ENCODE measurements at places on chromosomes 1 and 21.

DNA sequence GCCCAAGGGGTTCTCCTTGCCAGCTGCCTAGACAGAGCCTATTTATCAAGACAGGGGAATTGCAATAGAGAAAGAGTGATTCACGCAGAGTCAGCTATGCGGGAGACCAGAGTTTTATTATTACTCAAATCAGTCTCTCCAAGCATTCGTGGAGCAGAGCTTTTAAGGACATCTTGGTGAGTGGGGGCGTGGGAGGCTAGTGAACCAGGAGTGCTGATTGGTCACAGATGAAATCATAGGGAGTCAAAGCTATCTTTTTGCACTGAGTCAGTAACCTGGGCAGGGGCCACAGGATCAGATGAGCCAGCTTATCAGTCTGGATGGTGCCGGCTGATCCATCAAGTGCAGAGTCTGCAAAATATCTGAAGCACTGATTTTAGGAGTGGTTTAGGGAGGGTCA lies 64.8 kb upstream of the MRPS6 start:
- H3K36me3 ChIP-seq, result no peaks in the 10 kb centered on the region
- H3K27ac ChIP-seq, result no peak overlapping the region
- H3K4me3 ChIP-seq, result no peak overlapping the region
- H3K27me3 ChIP-seq, result no peaks in the 10 kb centered on the region
- H3K4me1 ChIP-seq, result no peaks in the 10 kb centered on the region

DNA sequence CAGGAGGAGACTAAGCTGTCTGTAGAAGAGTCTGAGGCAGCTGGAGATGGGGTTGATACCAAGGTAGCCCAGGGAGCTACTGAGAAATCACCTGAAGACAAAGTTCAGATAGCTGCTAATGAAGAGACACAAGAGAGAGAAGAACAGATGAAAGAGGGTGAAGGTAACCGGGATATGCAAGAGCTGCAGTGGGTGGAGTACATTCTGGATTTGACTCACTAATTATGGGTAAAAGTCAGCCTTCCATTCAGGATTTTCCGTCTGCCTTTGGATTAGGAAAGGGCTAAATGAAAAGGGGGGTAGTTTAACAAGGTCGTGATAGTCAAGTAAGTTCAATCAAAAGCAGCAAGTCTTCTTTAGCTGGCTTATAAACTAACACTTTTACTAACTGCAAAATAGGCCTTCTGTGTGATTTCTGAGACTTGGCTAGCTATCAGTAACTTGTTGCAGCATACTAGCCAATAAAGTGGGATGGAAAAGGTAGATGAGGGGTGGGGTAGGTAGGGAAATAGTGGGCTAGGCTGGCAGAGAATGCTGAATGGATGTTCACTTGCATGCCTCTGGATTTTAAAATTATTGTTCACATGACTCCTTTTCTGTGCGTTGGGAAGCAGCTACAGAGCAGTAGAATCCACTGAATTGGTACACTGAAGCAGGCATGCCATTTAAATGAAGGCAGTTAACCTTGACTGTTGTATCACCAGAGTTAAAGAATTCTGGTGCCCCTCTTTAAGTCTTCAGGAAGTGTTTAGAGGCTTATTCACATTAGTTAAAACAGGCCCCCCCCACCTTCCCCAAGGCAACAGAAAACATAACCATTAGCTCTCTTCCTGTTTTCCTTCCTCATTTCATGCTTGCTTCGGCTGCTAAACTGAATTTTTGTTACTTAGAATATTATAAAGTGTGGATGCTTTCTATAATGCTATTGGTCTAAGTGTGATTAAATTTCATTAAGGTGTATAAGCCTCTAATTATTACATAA lies 15.4 kb downstream of the CCDC17 start:
- no peak for DNase-seq
- H3K4me1 ChIP-seq, result peaks cover 8% of the 10 kb centered on the region
- no peak overlapping the region for H3K27ac ChIP-seq
- H3K27me3 ChIP-seq, result no peaks in the 10 kb centered on the region

DNA sequence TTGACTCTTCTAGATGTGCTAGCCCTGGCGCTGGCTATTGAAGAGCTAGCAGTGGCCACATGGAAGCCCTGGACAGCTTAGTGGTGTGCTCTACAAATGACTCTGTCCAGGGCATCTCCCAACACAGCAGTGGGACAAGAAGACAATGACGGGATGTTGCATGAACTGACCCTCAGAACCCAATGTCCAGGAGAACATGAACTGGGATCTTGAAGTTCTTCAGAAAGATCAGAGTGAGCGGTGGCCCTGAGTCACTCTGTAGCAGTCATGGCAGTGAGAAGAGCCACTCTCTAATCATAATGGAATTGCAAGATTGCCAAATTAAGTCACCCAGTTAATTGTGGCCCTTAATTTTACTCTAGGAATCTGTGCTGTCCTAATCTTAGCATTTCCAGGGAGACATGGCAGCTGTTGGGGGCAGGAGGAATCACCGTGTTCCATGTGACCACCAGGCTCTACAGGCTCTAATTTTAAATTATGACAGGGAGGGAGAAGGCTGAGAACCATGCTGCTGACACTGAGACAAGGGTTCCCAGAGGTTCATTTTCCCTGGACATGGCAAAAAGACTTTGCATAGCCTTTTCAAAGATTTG lies 10.2 kb upstream of the OBSCN start:
- no peak overlapping the region for H3K27ac ChIP-seq
- H3K27me3 ChIP-seq, result no peaks in the 10 kb centered on the region
- DNase-seq, result no peak
- no peak overlapping the region for H3K4me3 ChIP-seq
- no peaks in the 10 kb centered on the region for H3K4me1 ChIP-seq

GRCh38 chr1:22131062-22131461 lies 11.8 kb downstream of the WNT4 start:
- no peak overlapping the region for H3K4me3 ChIP-seq
- H3K36me3 ChIP-seq, result no peaks in the 10 kb centered on the region
- DNase-seq, result no peak
- no peak overlapping the region for H3K27ac ChIP-seq
- no peaks in the 10 kb centered on the region for H3K27me3 ChIP-seq
- H3K4me1 ChIP-seq, result no peaks in the 10 kb centered on the region

DNA sequence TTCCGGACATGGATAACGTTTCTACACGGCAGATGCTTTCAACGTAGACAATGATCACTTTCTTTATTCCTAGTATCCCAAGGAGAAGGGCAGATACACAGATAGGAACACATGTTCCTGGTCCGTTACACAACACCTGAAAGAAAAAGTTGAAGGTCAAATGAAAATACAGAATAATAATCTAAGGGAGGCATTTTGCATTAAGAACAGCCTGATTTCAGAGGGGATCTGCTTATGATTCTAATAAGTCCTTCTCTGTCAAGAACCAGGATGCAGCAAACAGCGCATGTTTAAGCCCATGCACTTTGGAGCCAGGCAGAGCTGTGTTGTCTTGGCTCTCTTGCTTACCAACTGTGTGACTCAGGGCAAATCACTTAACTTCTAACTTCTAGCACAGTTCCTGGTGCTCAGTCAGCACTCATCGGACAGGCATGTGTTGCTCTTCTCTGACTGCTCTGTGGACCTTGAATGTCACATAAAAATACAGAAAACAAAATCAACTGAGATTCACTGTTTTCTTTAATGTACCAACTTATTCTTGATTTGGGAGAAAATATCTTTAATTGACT lies 56.3 kb upstream of the CNN3 start:
- H3K27me3 ChIP-seq, result no peaks in the 10 kb centered on the region
- no peaks in the 10 kb centered on the region for H3K36me3 ChIP-seq
- H3K4me3 ChIP-seq, result no peak overlapping the region
- no peak for DNase-seq

DNA sequence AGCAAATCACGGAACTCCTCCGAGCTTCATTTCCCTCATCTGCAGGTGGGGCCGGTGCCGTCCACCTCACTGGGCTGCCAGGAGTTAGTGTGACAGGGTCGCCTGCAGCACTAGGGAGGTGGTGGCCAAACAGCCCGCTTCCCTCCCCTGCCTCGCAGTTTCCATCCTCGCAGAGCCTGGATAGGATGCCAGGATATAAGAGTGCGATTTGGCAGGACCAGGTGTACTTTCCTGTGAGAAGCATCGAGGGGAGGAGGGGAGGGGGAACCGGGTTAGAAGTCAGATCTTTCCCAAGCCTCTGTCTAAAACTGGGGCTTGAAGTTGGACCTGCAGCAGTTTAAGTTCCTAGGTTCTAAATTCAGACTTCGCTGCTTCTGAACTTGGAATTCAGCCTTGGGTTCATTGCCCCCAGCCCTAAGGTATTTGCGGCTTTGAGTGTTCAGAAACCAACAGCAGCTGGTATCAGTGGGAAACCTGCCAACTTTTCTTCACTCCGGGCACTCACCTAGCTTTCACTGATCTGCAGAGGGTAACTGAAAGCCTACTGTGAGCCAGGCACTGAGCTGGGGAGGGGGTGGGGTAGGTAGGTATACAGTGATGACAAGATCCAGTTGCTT lies 1.7 kb upstream of the JUN start:
- peaks cover 32% of the 10 kb centered on the region for H3K4me1 ChIP-seq
- H3K27me3 ChIP-seq, result no peaks in the 10 kb centered on the region
- DNase-seq, result peak; percentile 18
- peak overlapping the region; percentile 99 for H3K27ac ChIP-seq
- no peaks in the 10 kb centered on the region for H3K36me3 ChIP-seq
- H3K4me3 ChIP-seq, result peak overlapping the region; percentile 68
